ENCODE measurements at places on chromosomes 7 and 10.
A peak's percentile ranks its signal among the peaks of the same experiment; 100 is the strongest.

DNA sequence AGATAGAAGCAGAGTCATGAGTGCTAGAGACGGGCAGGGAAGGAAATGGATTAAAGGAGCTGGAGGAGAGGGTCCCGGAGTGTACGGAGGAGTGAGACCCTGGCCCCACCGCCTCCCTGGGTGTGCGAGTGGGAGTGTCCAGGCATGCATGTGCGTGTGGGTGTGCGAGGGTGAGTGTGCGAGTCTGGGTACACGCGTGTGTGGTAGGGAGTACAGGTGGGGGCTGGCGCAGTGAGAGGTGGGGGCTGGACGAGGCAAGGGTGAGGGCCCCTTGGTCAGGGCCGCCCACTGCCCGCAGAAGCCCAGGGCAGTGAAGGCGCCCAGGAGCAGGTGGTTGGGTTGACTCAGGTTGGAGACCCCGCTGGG, 97.6 kb downstream of the BMS1 start:
- DNase-seq = no peak

GRCh38 chr10:6228647-6229046, 25.9 kb downstream of the PFKFB3 start:
- no peak for DNase-seq

- DNase-seq = peak; percentile 62
Observed at GRCh38 chr7:1940402-1940786, 270.3 kb downstream of the ELFN1 start.

DNA sequence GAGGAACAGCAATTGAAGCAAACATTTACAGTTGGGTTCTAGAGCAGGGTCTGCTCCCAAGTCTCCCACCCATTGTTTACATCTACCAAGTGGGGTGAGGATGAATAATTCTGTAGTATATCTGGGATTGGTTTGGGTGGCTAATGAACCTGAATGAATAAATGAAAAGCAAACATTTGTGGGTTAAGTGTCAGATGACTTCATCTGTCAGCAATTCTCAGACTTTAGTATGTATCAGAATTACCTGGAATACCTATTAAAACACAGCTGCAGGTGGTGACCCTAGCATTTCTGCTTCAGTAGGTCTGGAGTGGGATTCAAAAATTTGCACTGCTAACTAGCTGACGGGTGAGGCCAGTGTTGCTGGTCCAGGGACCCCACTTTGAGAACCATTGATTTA, 18.0 kb upstream of the NPVF start:
- no peak for DNase-seq

GRCh38 chr7:8436965-8437364, 3.6 kb downstream of the NXPH1 start:
- DNase-seq = peak; percentile 48

DNA sequence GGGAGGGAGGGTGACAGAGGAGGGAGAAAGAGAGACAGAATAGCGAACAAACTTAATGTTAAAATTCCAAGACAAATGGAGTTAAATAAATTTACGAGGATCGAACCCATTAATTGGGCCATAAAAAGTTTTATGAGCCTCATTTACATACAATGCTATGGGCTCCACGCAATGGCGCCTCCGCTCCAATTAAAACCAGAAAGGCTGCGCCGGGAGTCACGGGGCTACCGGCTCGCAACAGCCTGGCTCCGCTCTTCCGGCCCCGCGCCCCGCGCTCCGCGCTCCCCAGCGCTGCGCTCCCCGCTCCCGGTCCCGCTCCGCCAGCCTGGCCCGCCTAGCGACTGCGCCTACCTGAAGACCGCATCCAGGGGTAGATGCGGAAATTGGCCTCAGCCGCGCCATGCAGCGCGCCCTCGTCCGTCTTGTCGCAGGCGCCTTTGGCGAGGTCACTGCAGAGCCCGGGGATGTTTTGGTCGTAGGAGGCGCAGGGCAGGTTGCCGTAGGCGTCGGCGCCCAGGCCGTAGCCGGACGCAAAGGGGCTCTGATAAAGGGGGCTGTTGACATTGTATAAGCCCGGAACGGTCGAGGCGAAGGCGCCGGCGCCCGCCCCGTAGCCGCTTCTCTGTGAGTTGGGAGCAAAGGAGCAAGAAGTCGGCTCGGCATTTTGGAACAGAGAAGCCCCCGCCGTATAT, 513 bp downstream of the HOXA7 start:
- peak; percentile 70 for DNase-seq

GRCh38 chr7:45655539-45655938, 81.4 kb downstream of the ADCY1 start:
- no peak for DNase-seq

GRCh38 chr10:132659206-132660091, 121.9 kb downstream of the INPP5A start:
- no peak for DNase-seq

DNA sequence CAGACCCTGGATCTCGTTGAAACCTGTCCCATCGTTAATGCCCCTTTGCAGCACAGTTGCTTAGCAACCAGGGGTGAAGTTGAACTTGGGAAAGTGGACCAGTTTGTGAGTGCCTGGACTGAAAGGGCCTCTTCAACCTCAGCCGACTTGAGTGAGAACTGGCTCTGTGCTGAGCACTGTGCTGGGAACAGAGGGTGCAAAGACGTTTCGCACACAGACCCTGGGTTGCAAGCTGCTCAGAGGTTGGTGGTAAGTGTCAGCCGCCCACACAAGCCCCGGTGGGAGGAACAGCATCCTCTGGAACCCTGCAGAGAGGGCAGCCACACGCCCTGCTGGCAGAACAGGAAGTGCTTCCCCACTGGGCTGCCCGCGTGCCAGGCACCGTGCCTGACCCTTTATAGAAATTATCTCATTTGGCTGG, 89.2 kb downstream of the CARD11 start:
- DNase-seq = no peak

GRCh38 chr10:77892761-77893160, 33.8 kb downstream of the DLG5 start:
- no peak for DNase-seq

DNA sequence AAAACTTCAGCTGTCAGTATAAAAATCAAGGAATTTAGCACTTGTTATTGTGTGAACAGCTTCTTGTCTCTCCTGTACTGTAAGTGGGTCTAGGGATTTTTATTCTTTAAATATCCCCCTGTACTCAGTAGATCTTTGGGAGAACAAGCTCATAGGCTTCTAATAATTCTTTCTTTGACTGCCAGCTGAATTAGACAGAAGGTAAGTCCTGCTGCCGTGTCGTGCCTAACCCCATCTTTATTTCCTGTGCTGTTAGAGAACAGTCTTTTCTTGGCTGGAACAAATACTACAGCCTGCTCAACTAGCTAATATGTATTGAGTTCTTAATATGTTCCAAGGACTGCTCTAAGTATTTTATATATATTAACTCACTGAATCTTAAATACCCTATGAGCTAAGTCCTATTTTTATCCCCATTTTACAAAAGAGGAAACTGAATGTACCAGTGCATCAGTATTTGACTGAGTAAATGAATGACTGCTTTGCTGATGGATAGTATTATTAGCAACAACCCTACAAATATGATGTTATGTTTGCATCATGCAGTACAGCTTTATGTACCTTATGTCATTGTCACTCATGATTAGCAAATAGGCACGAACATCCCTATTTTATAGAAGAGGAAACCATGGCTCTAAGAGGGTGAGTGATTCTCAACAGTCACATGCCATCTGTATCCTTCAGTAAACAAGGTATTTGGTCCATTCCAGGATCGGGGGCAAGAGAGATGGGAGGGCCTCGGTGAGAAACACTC, 5.5 kb upstream of the DUSP5 start:
- no peak for DNase-seq

- no peak for DNase-seq
Observed at GRCh38 chr10:22779331-22780019, 65.1 kb upstream of the PIP4K2A start.

DNA sequence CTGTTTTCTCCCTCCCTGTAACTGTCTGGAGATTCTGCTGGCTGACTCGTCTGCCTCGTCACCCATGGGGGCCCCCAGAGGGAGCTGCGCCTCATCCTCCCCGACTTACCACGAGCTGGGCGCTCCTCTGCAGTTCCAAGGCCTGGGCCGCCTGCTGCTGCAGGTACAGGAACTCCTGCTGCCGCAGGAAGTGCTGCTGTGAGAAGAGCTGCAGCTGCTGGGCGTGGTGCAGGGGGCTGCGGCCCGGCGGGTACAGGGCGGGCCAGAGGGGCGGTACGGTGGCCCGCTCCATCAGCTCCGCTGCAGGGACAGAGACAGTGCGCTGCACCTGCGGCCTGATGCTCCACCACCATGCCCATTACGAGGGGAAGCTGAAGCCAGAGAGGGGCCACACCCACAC, 47.7 kb downstream of the TNRC18 start:
- DNase-seq = no peak

- no peak for DNase-seq
Observed at GRCh38 chr7:41415051-41415450, 287.8 kb downstream of the INHBA start.

- DNase-seq = peak; percentile 57
Observed at GRCh38 chr10:86979977-86980448, 11.7 kb downstream of the ADIRF start.

- DNase-seq = no peak
Observed at GRCh38 chr7:114152314-114152938, 233.6 kb upstream of the PPP1R3A start.

- DNase-seq = no peak
Observed at GRCh38 chr7:110568932-110569331, 522.0 kb upstream of the LRRN3 start.

All from colonic mucosa (tissue), 4 donors.